ENCODE measurements at places on chromosomes 5 and 9.

- DNase-seq, result peak; percentile 86
Observed at GRCh38 chr9:137067860-137068538, 2.4 kb downstream of the SAPCD2 start.

GRCh38 chr5:164191240-164191639, 685.8 kb downstream of the MAT2B start:
- DNase-seq, result no peak

DNA sequence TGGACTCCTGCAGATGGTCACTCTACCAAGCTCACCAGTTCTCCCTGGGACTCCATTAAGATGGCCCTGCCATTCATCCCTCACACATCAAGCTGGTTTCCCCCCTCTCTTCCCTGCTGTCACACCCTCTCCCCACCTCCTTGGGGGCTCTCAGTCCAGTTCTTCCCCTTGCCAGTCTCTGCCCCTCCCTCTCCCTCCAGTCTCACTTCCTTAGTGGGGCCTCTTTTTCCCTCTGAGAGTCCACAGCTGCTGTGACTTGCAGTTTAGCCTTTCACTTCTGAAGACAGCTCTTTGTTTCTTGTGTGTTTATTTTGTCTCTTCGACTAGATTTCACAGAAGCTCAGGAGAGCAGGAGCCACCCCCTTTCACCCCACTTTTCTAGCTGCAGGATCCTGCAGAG, 10.5 kb downstream of the DOCK2 start:
- DNase-seq, result no peak

DNA sequence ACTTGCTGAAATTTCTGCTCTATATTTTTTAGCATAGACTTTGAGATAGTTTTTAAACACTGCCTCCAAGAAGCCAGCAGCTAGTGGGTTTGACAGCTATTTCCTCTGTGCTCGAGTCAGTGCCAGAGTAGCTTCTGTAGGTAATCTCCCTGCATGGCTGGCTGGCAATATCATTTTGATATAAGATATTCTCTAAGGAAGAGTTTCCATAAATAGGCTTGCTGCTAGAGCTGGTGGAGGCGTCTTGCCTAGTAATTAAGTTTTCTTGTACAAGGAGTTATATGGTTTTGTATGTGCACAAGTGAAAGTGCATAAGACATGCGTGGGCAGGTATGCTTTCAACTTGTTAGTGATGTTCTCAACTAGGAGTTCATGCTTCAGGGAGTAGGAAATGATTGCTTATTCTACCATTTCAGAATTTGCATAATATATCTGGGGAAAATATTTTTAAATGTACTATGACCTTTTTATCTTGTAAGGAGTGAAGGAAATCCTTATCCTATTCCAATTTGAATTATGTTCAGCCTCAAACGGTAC, 74.1 kb upstream of the CCL21 start:
- no peak for DNase-seq

DNA sequence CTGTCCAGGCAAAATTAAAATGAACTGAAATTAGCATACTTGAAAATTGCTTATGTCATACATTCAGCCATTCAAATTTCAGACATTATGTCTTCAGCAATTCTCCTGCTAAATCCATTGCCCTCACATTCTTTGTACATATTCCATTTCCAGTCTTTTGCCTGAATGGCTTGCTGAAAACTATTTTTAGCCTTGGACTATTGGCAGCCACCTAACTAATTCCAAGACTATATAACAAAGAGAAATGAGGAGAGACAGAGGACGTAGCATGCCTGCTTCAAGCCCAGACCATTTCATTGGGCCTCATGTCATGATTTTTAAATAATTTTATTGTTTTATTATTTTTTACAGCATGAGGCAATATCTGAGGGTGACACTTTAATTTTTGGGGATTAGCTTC, 100.3 kb downstream of the MRPS30 start:
- no peak for DNase-seq

DNA sequence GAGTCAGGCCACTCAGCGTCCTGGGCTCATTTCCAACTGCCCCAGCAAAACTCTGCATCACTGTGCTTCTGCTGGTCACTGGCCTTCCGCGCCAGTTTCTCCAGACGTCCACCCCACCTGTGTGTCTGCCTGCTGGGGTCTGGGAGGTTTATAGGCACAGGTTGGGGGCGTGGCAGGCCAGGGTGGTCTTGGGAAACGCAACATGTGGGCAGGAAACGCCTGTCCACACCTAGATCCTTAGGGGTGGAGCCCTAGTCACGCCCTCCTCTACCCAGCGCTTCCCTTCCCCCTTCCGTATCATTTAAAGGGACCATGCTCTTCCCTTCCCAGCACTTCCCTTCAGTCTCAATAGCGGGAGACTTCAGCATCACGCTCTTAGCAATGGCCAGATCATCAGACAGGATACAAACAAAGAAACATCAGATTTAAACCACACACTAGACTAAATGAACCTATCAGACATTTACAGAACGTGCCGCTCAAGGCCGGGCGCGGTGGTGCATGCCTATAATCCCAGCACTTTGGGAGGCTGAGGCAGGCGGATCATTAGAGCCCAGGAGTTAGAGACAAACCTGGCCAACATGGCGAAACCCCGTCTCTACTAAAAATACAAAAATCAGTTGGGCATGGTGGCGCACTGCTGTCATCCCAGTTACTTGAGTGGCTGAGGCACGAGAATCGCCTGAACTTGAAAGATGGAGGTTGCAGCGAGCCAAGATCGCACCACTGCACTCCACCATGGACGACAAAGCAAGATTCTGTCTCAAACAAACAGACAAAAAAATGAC, 11.8 kb upstream of the BTNL9 start:
- no peak for DNase-seq

- DNase-seq, result no peak
Observed at GRCh38 chr9:123695386-123695785, 234.5 kb downstream of the DENND1A start.

DNA sequence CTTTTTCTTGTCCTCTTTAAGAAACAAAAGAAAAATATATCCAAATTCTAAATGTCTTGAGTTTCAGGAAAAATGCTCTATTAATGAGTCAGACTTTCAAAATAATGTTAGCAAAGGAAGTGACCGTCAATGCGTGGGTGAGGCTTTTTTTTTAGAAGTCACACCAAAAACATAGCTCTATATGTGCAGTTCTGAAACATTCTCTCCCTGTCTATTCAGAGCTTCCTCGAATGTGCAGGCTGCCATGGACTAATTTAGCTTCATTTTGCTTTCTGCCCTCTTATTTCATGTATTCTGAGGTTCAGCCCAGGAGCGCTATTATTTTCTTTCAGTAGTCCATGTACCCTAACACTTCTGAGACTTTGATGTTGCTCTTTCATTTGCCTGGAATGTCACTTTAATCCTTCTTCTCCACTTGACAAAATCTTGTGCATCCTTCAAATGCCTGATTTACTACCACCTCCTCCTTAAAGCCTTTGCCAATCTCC, 72.5 kb upstream of the RASA1 start:
- no peak for DNase-seq

DNA sequence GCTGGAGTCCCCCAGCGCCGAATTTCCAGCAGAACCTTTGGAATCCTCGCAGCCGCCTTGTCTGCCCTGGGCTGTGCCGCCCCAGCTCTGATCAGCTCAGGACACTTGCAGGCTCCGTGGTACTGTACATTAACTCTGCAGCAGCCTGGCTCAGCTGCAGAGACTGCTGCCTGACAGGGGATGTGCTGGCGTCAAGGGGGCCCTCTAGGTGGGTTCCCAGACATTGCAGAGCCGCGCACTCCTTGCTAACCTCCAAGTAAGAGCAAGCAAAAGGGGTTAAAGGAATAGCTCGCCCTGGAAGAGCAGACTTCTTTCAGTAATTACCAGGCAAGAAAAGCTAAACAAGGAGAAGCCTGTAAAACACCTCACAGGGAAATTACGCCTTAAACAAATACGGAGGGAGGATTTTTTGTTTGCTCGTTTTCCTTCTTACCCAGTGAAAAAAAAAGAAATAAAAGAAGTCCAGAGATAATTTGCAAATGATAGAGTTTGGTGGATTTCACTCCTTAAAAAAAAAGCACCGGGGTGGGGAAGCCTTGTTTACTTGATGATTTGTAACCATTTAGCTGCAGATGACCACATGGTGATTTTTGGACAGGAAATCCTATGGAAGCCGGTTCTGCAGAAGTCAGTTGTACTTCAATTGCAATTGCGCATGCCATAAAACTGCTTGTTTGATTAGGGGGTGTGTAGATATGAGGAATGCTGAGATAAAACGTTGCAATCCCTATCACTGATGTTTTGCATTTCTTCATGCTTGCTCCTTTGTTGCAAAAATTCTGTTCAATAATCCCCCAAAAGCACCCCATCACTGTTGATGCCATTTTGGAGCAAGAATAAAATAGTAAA, 305.8 kb downstream of the PDE4D start:
- no peak for DNase-seq

DNA sequence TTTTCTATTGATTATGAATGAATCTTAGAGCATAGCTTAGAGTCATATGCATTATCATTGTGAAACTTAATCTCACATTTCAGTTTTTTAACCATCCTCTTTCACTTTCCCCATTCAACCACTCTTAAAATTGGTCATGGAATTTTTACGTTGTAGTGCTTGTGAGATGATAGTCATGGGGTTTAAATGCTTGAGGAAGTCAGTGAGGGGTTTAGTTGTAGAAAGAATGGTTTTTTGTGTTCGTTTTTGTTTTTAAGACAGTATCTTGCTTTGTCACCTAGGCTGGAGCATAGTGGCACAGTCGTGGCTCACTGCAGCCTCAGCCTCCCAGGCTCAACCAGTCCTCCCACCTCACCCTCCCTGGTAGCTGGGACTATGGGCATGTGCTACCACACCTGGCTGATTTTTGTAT, 19.6 kb downstream of the UGCG start:
- no peak for DNase-seq

GRCh38 chr5:76403766-76404222, 709 bp downstream of the IQGAP2 start:
- DNase-seq, result peak; percentile 57

GRCh38 chr5:107560377-107560776, 110.4 kb downstream of the EFNA5 start:
- DNase-seq, result no peak

DNA sequence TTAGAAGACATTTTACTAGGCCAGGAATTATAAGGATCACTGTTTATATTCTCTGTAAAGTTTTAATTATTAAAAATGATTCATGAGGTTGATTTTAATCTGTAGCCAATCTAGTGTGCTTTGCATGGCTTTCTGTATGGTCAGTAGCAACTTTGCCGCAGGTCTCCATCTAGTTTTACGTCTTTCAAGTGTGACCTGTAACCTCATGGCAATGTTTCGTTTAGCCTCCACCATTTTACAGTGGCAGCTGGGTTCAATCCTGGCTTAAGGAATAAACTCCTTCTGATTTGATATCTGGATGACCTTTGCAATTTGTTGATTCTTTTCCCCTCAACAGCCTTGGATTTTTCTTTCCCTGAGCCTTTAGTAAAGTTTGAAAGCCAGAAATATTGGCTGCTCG, 434.5 kb upstream of the CDH9 start:
- DNase-seq, result no peak

GRCh38 chr9:97763874-97764273, 66.7 kb upstream of the XPA start:
- DNase-seq, result no peak

DNA sequence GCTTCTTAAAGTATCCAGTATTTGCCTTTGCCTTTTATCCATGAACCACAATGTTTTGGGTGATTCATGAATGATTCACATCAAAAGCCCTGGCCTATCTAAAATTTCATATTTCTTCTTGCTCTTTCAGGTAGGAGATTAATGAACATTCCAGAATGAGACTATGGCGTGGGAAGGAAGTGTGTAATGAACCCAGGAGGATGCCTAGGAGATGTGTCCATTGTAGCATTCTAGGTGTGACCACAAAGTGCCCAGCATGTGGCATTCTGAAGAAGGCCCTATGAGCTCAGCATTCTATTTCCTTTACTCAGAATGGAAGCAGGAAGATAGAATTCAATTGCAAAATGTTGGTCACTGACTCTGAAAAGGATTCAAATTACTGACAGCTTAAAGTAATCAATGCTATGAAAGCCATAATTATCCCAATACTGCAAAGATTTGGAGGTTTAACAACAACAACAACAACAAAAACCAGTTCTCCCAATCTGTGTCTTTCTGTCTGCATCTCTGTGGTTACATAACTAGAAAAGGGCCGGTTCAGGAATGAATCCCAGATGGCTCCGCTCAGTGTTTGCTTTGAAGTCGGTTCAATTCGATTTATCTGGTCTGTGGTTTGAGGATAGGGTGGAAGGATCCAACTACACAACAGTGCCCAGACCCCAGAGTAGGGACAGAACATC, 126.7 kb downstream of the FOXD1 start:
- DNase-seq, result no peak

DNA sequence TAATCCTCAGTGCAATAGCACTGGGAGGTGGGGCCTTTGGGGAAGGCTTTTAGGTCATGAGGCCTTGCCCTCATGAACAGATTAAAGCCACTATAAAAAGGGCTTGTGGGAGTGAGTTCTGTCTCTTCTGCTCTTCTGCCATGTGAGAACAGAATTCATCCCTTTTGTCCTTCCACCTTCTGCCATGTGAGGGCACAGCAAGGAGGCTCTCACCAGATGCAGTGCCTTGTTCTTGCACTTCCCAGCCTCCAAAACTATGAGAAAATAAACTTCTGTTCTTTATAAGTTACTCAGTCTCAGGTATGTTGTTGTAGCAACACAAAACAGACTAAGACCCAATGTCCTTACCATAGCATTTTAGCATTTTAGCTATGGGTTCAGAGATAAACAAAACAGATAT, 81.7 kb upstream of the CPLX2 start:
- DNase-seq, result no peak

DNA sequence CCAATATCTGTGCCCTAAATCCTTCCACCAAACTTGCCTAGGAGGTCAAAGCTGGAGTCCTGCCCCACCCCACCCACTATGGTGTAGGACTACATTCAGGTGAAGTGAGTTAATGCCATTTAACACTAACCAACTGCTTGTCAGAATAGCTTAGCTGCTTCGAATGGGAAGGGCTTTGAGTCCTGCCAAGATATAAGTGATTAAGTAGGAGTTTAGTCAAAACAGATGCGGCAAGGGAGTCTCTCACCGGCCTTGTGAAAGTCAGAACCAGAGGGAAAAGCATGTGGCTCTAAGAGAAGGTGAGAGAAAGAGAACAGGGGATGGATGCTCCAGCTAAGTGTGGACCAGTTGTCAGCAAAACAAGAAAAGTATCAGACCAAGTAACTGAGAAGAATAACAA, 132.6 kb downstream of the SPOCK1 start:
- no peak for DNase-seq

DNA sequence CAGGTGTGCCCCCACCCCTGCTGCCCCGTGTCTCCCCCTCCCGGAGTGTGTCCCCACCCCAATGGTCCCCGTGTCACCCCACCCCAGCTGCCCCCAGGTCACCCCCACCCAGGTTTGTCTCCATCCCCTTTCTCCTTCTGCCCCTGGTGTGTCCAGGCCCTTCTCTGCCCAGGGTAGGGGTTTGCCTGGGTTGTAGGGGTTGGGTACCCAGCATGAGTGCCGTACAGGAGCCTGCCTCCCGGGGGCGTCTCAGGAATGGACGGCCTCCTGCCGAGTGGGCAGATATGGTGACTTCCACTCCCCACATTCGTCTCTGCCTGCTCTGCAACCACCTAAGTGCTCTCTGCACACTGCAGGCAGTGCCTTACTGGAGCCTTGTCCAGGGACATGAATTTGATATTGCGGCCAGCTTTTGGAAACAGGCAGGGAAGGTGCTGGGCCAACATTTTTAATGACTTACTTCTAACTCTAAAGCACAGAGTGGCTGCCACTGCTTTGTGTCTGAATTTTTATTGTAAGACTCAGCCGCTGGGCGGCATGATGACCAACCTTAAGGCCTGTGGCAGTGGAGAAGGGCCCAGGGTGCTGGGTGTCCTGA, 6.7 kb downstream of the LRRC14B start:
- no peak for DNase-seq

Data from activated T-cell treated with anti-CD3 and anti-CD28 coated beads for 48 hours (primary cell).